Occipital lobe (tissue), 3 donors: ENCODE measurements at places on chromosomes 4 and X.

GRCh38 chr4:57270346-57270745, 160.2 kb upstream of the IGFBP7 start:
- no peak for DNase-seq

DNA sequence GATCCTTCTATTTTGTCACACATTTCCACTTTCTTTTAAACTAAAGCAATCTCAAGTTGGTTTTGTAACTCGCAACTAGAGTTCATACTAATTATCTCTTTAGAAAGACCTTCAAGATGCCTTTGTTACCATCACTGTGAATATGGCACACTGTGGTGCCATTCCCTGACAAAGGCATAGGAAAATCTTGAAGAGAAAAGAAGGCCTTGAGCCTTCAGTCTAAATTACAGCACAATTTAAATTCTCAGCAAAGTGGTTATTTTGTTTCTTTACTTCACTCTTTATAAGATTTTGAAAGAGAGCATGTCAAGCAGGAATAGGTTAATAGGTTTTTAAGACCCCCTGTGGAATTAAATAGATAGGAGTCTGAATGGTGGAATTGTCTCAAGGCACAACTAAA, 89.0 kb upstream of the BANK1 start:
- no peak for DNase-seq

DNA sequence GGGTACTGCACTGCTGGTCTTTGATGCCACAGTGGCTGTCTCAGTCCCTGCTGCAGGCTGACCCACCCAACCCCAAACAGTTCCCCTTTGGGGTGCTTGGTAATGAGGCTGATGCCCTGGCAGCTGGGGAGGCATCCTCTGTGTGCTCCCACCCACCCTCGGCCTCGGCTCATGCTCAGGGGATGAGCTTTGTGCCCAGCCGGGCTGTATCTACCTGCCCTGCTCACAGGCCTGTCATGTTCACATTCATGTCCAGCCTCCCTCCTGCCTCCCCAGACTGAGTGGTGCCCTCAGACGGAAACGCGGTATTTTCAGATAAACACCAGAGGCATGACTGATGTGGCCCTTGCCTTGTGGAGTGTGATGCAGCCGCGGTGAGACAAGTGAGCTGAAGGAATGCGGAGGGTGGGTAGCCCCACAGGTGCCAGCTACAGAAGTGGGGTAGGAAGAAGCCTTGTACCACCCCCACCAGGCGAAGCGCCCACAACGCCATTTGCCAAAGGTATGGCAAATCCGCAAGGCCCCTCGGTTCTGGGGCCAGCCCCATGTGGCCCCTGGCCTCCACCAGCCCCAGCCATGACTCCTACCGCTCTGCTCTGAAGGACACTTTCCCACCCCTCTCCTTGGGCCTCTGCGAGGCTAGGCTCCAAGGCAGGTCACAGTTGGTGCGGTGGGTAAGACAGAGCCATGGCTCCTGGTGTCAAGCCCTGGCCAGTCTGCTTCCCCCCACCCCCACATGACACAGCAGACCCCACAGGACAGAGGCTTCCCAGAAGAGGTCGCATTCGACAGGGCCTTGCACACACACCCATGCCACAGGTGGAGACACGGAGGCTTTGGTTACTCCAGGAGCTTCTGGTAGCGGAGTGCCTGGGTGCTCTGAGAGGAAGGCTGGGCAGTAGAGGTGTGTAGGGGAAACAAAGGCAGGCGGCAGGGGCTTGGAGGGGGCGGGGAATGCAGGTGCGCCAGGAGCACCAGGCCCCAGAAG, 1.8 kb upstream of the RENBP start:
- DNase-seq, result no peak

- DNase-seq, result no peak
These were observed 57.0 kb upstream of the GRPEL1 start for GRCh38 chr4:7124689-7125442.

GRCh38 chrX:82218361-82218760, 1016.5 kb downstream of the SH3BGRL start:
- no peak for DNase-seq

DNA sequence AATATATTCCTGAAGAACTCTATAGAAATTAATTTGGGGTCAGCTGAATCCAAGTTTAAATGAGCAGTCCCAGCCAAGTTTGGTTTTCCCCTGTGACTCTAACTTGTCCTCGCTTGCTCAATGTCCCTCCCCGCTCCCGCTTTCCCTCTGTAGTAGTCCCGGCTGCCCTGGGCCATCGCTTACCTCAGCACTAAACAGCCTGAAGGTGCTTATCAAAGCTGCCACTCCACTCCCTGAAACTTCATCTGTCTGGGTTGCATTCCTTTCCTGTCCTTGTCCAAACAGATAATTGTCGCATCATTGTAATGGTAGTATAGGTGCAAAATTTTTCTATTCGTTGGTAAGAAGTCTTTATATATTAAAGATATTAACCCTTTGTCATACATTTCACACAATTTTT, 12.8 kb downstream of the SLC25A43 start:
- DNase-seq, result no peak

DNA sequence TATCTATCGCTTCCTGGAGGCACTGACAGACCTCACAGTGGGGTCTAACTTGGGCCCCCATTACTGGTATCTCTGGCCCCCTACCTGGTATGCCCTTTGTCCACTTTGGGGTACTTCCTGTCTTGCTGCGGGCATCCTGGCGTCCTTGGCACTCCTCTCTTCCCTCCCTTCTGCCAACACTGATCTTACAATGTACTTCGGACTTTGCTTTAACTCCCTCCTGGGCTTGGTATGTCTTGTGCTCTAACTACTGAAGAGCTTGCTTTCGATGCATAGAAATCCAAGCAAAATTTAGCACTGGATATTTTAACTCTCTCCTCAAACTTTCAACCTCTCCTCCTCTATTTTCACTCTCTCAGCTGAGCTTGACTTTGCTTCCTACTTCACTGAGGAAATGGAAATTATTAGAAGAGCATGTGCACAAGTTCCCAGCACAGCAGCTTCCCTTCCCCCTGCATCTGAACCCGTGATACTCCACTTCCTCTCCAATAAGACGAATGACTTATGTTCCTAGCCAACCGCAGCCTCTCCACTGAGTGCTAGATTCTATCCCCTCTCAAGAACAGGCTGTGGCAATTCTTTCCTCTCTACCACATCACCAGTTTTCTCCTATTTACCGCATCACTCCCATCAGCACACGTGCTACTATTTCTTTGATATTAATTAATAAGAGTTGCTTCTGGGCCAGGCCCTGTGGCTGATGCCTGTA, 52.9 kb downstream of the SUPT20HL2 start:
- DNase-seq, result no peak

DNA sequence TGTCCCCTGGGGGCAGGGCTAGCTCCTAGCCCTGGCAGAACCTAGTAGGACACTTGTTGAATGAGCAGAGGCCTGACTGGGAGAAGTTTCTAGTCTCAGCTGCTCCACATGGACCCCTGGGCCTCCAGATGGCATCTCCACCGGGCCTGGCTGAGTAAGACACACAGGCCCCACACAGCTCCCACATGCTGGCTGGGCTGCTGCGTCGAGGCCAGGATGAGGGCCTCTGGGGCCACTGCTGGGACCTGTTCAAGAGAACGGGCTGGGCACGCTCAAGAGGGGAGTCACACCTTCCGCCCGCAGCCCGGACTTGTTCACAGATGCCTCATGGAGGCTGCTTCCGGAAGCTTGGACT, 4.2 kb upstream of the HGFAC start:
- no peak for DNase-seq

DNA sequence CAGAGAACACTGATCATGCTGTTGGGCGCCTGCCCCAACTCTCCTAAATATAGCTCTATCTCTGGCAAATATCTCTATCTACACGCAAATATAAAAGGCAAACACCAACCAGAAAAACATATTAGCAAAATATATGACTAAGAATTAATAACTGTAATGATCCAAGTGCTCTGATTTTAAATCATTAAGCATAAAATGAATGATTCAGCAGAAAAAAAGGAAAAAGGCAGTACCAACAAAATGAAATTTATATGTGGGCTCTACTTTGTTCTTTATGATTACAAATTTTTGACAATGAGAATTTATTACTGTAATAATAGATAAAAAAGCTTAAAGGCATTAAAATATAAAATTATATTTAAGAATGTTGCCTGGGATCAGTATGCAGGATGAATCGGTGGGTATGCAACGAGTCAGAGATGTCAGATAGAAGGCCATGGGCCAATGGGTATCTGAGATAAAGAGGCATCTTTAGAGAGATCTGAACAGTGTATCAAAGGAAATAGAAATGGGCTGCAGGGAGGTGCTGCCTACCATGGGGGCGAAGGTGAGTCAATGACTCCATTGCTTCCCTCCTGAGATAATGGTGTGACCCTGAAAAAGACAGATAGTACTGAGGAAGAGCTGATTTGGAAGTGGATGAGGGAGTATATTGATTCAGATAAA, 234.8 kb downstream of the SCFD2 start:
- DNase-seq, result no peak

- no peak for DNase-seq
These were observed at the start of gene ADRA2C for GRCh38 chr4:3766036-3766784. Gene ADRA2C (plus strand): TSS chr4:3766385. CDS start chr4:3766607, 222 bp downstream.

GRCh38 chr4:79022529-79022928, 83.3 kb upstream of the PAQR3 start:
- DNase-seq, result no peak

DNA sequence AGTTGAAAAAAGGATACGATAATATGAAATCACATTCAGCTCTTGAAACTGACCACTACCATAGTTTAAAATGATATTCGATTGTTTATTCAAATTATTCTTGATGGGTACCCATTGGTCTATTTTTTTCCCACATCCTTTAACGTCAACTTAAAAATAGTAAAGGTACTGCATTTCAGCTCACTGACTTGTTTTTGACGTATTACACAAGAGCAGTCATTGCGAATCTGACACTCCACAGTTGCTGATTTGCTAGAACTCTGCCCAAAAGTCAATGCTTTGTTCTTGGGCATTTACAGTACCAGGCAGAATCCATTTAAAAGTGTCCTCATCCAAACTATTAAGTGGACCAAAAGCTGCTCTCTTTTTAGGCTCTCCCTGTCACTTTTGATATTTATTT, 1.2 kb upstream of the PDS5A start:
- DNase-seq, result no peak

- no peak for DNase-seq
These were observed 62.0 kb downstream of the APOOL start for GRCh38 chrX:85065512-85066198.

DNA sequence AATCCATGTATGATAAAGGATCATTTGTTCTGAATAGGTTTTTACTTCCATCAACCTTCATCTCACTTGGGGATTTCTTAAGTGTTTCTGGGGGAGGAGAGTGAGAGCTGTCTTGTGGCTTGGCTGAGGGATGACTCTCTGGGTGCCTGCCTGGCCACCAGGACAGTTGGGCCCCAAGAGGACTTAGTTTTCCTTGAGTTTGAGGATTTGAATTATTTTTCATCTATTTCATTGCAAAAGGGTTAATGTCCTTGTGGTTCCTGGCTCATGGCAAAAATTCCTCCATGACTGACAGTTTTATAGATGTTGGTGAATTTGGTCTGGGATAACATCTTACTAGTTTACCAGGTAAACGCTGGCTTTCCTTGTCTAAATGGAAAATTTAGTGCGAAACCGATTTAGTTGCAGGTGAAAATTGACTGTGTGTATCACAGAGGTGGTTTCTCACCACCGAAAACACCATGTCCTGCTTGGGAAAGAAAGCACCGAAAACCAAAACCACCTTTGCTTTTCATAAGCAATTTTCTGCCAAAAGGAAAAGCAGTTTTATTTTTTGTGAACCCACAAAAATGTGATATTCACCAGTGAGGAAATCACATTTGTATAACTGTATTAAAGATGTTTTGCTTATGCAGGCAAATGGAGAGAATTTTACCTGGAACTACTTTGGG, 331.3 kb upstream of the SFRP2 start:
- no peak for DNase-seq

- DNase-seq, result no peak
These were observed 474.7 kb downstream of the TRIML1 start for GRCh38 chr4:188613976-188614375.

GRCh38 chr4:6116696-6117285, 83.6 kb downstream of the JAKMIP1 start:
- DNase-seq, result no peak

DNA sequence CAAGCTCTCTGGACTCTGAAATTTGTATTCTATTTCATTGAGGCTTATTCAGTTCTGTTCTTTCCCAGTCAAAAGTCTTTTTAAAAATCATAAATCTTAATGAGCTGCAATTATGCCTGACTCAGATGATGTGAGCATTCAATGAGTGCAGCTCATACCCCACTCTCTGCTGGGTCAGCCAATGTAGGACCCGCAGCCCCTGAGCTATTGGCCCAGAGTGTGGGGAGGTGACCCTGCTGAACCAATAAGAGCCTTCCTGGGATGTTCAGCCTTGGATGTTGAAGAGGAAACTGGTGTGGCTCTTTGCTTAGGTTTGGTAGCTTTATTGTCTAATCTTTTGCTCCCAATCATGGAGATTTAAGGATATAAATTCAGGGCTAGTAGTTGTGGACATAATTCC, 12.1 kb upstream of the TCEAL4 start:
- no peak for DNase-seq

GRCh38 chr4:157040405-157040804, 35.5 kb upstream of the GLRB start:
- no peak for DNase-seq

- DNase-seq, result no peak
These were observed 102.0 kb downstream of the SYTL5 start for GRCh38 chrX:38108364-38108763.

- DNase-seq, result no peak
These were observed 411.2 kb downstream of the SPOCK3 start for GRCh38 chr4:166823126-166823525.

GRCh38 chr4:5969336-5969735, 48.9 kb downstream of the C4orf50 start:
- no peak for DNase-seq

GRCh38 chr4:3116955-3117354, 42.5 kb downstream of the HTT start:
- DNase-seq, result no peak

DNA sequence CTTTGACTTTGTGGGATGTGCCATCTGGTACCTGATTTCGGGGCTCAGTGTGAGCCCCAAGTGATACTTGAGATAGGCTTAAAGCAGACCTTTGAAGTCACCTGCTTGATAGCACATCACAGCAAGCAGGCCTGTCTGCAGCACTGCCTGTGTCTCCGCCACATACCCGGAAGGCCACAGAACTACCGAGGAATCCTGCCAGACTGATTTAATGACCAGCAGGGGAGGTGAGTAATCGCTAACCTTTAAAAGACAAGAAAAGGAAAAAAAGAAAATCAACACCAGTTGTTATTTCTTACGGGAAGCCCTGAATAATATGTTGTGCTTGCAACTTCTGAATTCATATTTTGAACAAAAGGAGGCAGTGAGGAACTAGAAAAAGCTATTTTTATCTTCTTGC, 6.8 kb downstream of the PTCHD1 start:
- no peak for DNase-seq

- no peak for DNase-seq
These were observed 119.6 kb downstream of the CHM start for GRCh38 chrX:85927740-85928139.

DNA sequence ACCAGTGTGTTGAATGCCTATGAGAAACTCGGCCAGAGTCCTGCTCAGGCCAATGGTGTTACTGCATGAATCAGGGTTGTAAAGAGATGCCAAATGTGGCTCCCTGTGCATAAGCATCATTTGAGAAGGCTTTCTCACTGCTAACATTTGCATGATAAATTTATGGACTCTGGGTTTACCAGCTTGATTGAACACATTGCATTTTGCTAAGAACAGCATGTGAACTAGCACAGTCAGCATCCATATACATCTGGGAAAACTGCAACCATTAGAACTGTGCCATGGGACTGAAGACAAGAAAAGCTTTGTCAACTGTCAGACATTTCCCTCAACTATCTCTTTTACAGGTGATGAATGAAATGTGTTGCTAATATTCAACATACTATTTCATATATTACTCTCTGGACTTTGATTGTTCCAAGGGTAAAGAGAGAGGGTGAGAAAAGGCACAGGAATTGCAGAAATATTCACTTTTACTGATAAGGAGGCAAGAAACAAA, 1427.4 kb upstream of the ADGRL3 start:
- no peak for DNase-seq
